ENCODE measurements at places on chromosomes 7 and 10.

DNA sequence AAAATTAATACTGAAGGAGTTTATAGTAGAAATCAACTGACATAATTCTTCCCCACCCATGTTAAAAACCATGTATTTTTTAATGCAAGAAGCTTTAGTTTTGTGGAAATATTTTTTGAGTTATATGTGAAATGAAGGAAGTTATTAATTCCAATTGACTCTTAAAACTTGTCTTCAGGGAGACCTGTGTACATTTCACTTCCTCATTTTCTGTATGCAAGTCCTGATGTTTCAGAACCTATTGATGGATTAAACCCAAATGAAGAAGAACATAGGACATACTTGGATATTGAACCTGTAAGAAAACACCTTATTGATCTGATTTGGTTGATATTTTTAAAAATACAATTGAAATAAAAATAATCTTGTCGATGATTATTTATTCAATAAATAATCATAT, 33.3 kb downstream of the CD36 start:
- no peak for DNase-seq

- DNase-seq = no peak
Measured at GRCh38 chr7:45342236-45342635, 184.6 kb downstream of the RAMP3 start.

GRCh38 chr10:132779549-132780294, 6.2 kb downstream of the NKX6-2 start:
- no peak for DNase-seq

DNA sequence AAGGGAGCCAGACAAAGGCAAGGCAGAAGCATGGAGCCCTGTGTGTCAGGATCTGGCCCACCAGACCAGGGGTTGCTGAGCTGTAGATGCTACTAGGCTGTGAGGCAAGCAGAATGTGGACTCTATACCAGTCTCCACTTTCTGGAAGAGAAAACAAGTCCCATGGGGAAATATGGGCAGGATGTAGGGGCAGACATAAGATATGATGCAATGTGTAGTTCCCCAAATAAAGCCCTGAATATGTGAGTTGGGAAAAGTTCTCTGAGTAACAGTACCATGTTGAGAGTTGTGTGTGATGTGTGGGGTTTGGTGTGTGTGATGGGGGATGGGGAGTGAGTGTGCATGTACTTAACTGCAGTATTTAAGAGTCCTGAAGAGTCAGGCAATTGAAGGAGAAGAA, 62.3 kb downstream of the NPSR1 start:
- no peak for DNase-seq

- DNase-seq = no peak
Measured at GRCh38 chr7:52257890-52258289, 777.5 kb upstream of the POM121L12 start.

- no peak for DNase-seq
Measured at GRCh38 chr7:68676813-68677535, 921.3 kb upstream of the AUTS2 start.

DNA sequence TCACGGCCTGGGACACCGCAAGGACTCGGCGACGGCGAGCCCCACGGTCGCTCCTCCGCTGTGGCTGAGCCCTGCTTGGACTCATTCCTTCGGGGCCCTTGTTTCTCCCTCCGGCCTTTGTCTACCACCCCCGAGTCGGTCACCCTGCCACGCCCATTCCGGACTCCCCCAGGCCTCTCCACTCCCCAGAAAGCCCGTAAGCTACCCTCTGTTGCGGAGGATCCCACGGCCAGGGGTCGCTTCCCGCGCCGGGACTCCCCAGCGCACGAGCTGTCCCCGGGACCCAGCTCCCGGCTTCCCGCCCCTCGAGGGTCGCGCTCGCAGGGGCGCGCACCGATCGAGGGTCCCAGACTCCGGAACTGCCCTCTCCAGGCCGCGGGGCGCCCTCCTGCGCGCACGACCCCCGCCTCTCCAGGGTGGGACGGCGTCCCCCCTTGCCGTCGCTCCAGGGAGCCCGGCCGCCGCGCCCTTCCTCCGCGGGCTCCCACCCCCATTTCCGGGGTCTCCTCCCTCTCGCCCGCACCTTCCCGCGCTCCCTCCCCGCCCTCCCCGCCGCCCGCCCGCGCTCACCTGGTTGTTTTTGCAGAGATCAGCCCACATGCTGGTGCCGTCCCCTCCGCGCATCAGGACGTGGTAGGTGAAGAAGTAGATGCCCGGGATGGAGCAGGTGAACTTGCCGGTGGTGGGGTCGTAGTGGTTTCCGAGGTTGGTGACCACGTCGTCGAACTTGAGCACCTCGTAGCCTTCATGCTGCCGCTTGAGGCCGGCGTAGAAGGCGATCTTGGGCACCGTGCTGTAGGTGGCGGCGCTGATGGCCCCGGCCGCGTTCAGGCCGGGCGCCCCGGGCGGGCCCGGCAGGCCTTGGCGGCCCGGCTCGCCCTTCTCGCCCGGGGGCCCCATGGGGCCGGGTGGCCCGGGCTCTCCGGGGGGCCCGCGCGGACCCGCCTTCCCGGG, 1.5 kb downstream of the C1QL3 start:
- peak; percentile 35 for DNase-seq

- no peak for DNase-seq
Measured at GRCh38 chr7:117069379-117069778, 116.1 kb downstream of the ST7 start.

GRCh38 chr7:100467638-100468373, 3.7 kb upstream of the SPACDR start:
- DNase-seq = no peak

- DNase-seq = peak; percentile 38
Measured at GRCh38 chr10:113007343-113007771, 57.3 kb downstream of the TCF7L2 start.

All from activated CD4-positive, alpha-beta T cell treated with anti-CD3 and anti-CD28 coated beads for 48 hours (primary cell).